ENCODE measurements at places on chromosomes 13 and 19.

DNA sequence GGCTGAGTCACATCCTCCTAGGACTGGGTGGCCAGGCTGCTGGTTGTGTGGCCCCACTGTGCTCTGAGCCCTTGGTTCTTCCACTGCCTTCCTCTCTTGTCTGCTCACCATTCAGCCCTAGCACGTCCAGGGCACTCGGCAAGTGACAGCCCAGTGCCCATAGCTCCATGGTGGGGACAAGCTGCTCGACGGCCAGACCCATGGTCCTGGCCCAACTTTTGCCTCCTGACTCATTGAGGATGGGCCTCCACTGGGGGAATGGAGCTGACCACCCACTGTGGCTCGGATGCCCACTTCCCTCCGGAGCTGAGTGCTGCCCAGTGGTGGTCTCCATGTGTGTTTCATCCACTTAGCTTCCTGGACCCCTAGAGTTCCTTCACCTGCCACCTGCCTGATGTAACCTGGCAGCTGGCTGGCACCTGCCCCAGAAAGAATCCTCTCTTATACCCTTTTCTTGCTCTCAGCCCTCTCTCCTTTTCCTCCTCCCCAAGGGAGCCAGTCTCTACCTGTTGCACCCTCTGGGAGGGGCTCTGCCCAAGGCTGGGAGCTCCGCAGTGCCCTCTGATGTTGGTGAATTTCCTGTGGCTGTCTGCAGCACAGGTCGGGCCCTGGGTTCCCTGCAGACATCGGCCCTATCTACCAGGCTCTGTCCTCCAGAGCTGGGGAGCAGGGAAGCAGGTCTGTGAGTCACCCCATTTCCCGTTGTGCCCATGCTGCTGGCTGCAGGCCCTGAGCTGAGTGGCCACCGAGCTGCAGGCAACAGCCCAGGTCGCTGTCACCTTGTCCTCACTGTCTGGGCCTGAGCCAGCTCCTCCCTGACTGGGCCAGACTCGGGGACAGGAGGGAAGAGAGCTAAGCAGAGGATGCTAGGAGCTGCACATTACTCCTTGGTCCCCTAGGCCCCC is 7.4 kb downstream of the CHST8 start:
- no peak for DNase-seq

GRCh38 chr19:55553217-55554182 is 8.2 kb upstream of the SBK3 start:
- no peak for DNase-seq

GRCh38 chr19:15316498-15316897 is 15.8 kb downstream of the BRD4 start:
- DNase-seq: no peak

DNA sequence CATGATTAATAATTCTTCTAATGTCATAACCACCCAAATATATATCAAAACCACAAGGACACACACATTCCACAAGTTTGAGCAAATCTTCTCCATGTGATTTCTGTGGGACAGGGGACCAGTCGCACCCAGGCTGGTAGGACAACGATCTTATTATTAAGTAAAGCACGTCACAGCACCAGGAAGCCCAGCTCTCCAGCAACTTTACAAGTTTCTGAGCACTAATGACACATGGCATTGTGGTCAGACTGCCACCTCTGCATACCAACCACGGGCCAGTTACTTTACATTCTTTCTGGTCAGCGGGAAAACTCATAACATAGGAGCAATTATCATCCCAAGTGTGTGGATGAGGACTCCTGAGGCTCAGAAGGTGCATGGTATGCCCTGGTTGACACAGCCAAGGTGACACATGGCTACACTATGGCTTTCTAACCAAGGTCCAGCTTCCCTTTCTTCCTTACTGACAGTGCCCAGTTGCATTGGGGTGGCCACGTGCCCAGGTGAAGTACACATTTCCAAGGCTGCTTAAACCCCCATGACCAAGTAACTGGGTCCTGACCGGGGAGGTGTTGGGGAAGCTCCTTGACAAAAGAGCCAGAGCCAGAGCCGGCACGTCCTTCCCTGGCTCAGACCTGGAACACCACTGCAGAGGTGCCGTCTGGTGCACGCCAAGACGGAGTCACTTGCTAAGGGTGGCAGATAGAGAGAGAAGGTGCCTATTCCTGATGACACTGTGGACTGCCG is 27.4 kb downstream of the LATS2 start:
- DNase-seq: peak; percentile 66

- peak; percentile 88 for DNase-seq
These were observed 39.1 kb downstream of the SLC7A9 start for GRCh38 chr19:32830231-32831014.

DNA sequence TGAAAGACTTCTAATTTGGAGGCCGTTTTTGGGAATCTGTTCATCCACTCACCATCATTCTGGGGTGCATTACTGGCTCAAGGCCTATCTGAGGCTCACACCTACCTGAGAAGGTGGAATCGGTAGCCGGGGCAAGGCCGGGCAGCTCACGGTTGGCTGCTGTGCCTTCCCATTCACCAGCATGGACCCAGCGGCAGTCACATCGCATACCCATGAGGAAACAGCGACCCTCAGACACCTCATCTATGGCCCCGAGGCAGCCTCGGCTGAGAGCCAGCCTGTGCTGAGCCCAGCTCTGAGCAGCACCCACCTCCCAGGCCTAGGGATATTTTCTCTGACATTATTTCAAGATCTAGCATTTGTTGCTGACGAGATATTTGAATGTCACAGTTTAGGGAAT is 130.5 kb downstream of the ATP11A start:
- DNase-seq: no peak

GRCh38 chr19:20039203-20039723 is at the start of gene ZNF682:
Gene ZNF682, minus strand, starts transcription at chr19:20039505. Its CDS starts 160 bp downstream, at chr19:20039345.
- peak; percentile 94 for DNase-seq

- no peak for DNase-seq
These were observed 233.5 kb downstream of the TUBA3C start for GRCh38 chr13:18948012-18948663.

- no peak for DNase-seq
These were observed 206.3 kb downstream of the SLITRK5 start for GRCh38 chr13:87877477-87877876.

- DNase-seq: no peak
These were observed 138.7 kb downstream of the SIPA1L3 start for GRCh38 chr19:38045554-38046253.

DNA sequence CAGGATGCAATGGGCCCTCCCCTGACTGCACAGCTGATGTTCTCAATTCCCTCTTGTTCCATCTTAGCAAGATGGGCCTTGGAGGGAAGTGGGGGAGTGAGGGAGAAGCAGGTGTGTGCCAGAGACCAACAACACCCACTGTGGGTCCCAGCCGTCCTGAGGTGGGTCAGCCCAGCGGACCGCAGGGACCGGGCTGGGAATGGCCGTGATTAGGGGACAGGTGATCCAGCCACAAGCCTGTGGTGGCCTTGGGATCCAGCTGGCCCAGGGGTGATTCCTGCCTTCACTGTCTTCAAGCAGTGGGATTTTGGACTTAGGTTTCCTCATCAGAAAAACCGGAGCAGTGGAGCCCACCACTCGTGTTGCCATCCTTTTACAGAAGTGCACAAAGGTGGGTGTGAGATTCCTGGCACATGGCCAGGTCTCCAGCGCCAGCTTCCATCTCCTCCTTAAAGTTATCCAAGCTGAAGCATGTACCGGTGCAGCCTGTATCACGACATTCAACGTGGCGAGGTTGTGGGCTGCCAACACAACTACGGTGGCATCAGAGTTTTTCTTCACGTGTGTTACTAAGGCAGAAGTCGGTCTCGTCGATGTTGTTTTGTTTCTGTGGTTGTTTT is 9.0 kb upstream of the ATP11A start:
- DNase-seq: no peak

DNA sequence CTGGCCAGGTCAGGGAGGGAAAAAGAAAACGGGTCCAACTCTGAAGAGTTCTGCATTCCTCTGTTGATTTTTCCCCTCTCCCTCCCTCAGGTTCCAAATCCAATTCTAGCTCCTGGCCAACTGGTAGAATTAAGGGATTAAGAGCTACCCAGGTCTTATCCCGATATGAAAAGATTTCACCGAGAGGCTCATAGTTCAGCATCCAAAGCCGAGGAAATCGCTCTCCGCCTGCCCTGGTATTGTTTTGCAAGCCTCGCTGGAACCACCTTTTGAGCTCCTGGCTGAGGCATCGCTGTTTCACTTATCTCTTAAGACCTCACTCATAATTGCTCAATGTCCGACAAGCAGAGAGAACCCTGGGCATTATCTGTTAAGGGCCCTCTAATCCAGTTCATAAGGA is 180.4 kb downstream of the URI1 start:
- no peak for DNase-seq

DNA sequence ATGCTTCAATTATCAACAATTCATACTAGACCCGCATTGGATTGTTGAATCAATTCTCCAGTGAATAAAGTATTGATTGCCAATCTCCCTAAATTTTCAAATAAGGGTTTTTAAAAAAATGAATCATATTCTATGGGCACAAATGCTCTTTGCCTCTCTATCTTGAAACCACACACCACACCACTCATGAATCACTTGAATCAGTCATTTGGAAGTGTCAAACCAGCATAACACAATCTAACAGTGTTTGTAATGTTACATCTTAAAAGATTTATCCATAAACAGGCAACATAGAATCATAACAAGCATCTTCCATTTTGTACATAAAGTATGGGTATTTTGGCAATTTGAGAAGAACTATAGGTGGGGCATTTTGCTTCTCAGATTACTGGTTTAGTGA is 219.5 kb upstream of the MIR17HG start:
- no peak for DNase-seq

DNA sequence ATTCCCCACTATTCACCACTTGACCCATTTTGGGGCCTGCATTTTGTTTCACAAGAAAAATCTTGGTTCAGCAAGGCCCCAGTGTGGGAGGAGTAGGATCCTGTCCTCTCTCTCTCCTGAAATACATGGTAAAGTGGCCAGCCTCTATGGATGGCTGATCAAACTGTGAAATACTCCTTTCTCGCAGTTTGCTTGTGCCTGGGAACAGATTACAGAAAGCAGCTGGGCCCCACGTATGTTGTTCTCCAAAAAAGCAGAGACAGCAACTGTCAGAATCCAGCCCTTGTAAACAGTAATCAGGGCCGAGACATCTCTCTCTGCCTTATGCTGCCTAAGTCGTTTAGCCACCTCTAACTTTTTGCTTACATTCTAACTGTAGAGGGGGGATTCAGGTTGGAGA is 61.0 kb upstream of the RAP2A start:
- DNase-seq: no peak

DNA sequence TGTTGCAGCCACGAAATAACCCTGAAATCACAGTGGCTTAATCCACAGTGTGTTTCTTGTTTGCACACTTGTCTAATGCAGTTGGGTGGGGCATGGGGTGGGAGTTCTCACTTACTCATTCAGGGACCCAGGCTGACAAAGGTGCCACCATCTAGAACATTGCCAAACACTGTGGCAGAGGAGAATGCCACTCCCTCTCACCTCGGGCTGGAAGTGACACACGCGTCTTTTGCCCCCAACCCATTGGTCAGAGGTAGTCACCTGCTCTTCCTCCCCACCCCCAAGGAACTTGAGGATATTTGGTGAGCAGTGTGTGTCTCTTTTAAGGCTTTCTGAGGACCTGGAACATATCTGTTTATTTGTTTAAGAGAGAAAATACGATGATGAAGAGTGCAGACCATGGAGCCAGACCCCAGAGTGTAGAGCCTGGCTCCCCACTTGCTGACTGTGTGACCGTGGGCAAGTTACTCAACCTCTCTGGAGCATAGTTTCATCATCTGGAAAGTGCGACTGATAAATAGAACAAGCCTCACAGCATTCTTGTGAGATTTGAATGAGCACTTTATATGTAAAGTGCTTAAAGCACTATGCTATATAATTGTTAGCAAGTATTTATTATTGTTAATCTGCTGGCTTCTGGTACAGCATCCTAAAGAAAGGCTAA is 17.4 kb downstream of the GPR183 start:
- no peak for DNase-seq

- DNase-seq: no peak
These were observed 211.8 kb downstream of the PCCA start for GRCh38 chr13:100300708-100301107.

DNA sequence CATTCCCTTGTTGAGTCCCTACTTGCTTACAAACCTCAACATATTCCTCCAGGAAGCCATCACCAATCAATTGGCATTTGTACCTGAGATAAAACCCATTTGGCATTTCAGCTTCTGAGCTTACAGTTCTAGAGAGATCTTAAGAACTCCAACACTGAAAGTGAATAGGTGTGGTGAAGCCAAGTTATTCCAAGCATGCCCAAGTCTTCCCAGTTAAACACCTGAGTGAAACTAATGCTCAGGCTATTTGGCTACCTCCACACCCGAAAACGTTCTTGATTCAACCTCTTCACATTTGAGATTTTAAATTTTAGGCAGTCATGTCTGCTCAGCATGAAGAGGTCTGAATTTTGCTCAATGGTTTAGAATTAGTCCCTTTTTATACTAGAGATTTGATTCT is 2.5 kb upstream of the SCEL start:
- no peak for DNase-seq

- no peak for DNase-seq
These were observed 18.0 kb upstream of the EVI5L start for GRCh38 chr19:7811989-7812388.

DNA sequence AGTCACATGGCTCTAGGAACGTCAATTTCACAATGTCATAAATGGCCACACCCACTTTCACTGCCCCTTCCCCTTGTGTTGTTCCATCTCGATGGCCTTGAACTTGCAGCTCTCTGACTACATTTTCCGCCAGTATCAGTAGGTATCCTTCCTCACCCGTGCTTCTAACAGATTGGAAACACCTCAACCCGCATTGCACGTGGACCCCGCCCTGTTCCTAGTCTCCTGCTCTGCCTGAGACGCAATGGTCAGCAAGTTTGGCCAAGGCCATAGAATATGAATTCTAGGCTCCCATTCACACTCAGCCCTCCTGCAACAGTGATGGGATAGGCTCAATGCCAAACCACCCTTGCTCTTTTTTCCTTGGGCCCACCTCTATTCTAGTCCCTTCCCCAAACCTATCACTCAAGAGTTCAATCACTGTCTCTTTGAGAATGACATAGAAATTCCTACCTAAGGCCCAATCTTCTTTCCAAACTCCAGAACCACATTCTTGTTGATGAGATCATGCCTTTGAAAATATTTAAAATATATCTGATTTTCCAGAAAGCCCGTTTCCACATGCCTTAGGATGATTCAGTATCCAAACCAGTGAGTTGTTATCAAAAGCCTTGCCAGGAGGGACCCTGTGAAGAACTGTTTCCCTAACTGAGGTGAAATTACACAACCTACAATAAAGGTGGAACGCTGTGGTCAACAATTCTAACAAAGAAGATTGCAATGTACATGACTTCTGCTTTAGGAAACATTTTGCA is 334.6 kb downstream of the MYO16 start:
- DNase-seq: no peak

GRCh38 chr19:10752237-10752912 is 34.5 kb downstream of the DNM2 start:
- no peak for DNase-seq

GRCh38 chr19:23882493-23882892 is 32.2 kb upstream of the ZNF726 start:
- DNase-seq: peak; percentile 15

DNA sequence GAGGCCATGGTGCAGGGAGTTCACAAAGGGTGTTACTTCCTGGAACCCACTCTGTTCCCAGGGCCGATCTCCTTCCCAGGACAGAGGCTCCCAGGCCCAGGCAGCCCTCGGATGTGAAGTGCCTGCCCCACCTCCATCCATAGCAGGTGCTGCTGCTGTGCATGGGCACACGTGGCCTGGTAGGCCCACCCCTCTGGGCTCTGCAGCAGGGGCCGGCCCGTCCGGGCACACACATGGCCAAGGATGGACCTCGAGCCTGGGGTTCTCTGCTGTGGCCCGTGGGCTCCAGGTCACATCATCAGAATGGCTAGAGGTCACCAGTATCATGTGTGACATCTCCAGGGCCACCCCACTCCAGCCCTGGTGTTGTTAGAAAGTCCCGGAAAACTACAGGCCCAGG is 71.8 kb downstream of the GADD45B start:
- no peak for DNase-seq

GRCh38 chr19:51331193-51331592 is 10.7 kb downstream of the VSIG10L start:
- DNase-seq: no peak

All from RPMI7951 (cell line).